Stimulated activated CD4-positive, alpha-beta T cell treated with anti-CD3 and anti-CD28 coated beads, TNF-alpha, amount 100 ng/mL, for 24 hours (primary cell): ENCODE measurements at places on chromosomes 5 and 9.

DNA sequence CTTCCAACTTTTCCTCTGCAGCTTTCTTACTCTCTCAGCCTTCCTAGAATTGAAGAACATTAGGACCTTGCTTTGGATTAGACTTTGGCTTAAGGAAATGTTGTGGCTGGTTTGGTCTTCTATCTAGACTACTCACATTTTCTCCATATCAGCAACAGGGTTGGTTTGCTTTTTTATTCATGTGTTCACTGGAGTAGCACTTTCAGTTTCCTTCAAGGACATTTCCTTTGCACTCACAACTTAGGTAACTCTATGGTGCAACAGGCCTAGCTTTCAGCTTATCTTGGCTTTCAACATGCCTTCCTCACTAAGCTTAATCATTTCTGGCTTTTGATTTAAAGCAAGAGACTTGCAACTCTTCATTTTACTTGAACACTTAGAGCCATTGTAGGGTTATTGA, 153.1 kb downstream of the CCDC192 start:
- no peak for DNase-seq

- no peak for DNase-seq
Observed at GRCh38 chr9:100197553-100197952, 98.5 kb downstream of the INVS start.

DNA sequence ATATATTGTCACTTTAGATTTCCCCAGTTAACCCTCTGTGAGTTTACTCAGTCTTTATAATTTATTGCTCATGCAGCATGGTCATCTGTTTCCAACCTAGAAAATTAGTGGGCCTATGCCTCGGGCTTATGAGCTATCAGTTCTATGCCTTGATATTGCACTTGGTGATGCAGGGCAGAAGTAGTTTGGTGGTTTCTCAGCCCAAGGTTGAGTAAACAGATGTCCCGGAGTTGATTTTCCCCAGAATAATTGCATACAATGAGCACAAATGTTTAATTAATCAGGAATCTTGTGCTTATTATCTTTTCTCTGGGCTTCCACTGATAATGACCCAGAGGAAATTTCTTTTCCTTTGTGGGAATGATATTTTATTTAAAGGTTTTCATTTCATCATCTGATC, 474.0 kb downstream of the CCDC171 start:
- DNase-seq, result no peak

DNA sequence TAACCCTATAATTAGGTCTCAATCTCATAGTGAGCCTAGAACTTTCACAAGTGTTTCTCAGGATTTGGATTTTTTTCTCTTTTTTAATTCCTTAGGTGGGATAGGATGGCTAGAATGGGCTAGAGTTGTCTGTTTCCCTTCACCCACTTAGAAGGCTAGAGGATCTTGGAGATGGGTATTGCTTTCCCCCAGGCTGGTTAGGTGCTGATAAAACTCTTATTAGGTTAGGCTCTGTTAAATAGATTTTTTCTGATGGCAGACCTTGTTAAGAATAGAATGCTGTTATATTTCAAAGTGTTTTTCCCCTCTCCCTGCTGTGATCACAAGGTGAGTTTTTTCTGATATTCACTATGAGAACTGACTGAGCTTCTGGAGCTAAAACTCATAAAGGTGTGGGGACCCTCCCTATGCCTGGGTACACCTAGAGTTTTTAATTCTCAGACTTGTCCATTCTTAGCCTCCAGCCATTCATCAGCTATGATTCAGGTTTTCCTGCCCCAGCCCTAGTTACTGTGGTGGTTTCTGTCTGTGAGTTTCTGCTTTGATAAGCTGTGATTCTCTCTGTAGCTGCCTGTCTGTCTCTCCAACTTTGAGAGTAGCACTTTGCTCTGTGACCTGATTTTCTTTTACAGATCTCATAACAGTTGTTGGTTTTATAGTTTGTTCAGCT, 132.4 kb downstream of the HACD4 start:
- no peak for DNase-seq

GRCh38 chr5:68285075-68285840, 69.7 kb downstream of the PIK3R1 start:
- DNase-seq, result no peak

- DNase-seq, result no peak
Observed at GRCh38 chr9:17800418-17800817, 221.6 kb downstream of the SH3GL2 start.

DNA sequence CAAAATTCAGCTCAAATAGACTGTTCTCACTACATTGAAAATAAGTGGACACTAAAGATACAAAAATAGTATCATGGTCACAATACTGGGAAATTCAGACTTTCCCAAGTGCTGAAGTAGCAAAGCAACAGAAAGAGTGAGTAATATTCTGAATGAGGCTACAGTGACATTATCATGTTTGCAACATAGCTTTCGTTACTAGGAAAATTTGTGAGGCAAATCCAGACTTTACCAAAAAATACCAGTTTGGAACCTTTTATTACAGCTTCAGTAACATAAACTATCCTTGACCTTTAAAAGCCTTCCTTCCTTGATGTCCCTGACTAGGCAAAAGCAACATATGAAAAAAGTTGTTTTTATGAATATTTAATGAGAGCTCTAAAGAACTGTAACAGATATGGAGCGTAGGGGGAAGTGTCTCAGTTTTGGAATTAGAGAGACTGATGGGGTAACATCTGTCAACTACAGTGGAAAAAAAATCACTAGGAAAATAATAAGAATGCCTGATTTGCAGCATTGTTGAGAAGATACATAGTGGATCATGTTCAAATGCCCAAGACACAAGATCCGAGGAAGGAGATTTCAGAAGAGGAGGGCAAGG, 312.9 kb downstream of the ADGRV1 start:
- no peak for DNase-seq

GRCh38 chr5:151167022-151167421, 9.4 kb upstream of the ANXA6 start:
- DNase-seq, result no peak

DNA sequence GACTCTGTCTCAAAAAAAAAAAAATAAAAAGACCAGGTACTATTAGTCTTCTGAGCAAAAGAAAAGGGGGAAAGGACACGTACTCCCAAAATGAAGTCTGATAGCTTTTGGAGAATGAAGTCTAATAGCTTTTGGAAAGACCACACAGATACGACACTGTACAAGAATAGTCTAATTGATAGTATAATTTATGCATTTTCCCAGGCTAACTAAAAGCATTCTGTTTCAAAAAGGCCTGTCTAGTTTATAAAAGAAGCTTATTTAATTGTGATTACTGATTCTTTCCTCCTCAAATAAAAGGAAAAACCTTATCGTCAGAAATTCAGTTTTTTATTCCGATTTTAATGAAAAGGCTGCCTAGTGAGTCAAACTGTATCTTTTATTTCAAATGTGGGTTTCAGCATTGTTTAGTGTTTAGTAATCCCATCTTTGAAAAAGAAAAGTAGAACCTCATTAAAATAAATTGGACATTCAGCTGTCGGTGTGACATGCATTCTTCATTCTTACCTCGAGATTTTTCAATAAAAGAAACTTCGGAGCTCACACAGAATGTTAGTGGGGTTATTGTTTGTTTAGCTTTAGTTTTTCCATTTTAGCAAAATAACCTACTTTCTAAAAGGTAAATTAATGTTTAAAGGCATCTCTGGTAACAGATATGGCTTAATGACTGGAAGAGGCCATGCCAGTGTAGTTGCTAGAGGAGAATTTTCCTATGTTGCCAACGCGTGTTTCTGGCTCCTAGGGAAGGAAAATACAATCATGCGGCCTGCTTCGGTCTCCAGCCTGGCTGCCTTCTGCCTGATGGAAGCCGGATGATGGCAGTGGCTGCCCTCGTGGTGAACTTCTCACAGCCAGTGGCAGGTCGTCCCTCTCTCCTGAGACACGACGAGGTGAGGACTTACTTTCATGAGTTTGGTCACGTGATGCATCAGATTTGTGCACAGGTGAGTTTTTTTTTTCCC, 70.0 kb downstream of the NLN start:
- no peak for DNase-seq
